ENCODE measurements at places on chromosomes 2 and 18.

GRCh38 chr2:99597616-99598015, 107.8 kb upstream of the REV1 start:
- DNase-seq, result peak; percentile 71

GRCh38 chr2:30122362-30122761, 24.4 kb upstream of the YPEL5 start:
- no peak for DNase-seq

GRCh38 chr18:56289381-56289780, 349.0 kb downstream of the TXNL1 start:
- no peak for DNase-seq

DNA sequence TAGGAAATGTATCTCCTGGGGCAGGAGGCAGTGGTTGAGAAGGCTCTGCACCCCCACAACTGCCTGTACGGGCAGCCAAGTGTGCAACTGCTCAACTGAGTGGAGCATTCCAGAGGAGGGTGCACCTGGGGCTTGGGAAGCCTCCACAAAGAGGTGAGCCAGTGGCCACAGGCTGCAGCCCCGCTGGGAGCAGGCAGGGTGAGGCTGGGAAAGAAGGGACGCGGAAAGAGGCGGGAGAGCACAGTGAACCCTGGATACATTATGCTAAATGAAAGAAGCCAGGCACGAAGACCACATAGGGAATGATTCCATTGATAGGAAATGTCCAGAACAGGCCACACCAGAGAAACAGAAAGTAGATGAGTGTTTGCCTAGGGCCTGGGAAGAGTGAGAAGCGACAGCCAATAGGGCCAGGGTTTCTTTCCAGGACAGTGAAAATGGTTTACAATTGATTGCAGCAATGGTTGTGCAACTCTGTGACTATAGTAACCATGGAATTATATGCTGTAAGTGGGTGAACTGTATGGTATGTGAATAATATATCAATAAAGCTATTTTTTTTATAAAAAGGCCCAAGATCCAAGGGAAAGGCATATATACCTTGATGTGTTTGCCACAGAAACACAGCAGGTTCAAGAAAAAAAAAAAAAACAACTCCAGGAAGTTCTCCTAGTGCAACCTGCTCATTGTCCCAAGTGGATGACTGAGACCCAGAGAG, 82.4 kb downstream of the DDX1 start:
- DNase-seq, result peak; percentile 20

All from fibroblast of mammary gland (primary cell).